Activated CD4-positive, alpha-beta T cell treated with anti-CD3 and anti-CD28 coated beads for 4 hours (primary cell): ENCODE measurements at places on chromosomes 6 and 20.

DNA sequence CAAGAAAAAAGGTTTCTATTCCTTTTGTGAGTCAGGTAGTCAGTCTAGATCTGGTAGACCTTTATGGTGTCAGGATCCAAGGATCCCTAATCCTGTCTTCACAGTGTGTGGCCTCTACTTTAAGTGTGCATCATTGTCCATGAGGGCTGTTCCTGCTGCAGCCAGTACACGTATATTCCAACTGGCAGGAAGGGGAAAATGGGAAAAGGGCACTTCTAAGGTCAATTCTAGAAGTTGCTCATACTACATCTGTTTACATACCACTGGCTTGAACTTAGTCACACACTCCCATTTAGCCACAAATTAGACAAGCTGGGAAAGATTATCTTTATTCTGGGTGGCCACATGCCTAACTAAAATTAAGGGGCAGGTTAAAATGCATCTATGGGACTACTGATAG, 9.7 kb upstream of the MMS22L start:
- no peak for DNase-seq

DNA sequence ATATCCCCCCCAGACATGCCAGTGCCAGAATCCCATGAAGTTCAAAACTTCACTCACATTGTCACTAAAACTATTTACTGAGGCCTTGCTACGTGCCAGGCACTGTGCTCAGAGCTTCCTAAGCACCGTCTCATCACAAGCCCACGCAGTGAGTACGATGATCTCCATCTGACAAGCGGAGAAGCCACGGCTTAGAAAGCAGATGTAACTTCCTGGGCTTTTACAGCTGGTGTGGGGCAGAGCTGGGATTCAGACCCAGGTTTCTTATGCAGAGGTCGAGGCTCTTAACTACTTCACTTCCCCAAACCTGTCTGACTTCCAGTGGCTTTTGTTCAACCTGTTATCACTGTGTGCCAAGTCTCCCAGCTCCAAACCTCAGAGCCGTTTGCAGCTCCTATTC, 8.3 kb downstream of the MDGA1 start:
- no peak for DNase-seq

- DNase-seq: no peak
Observed at GRCh38 chr6:81366972-81367371, 385.5 kb downstream of the TENT5A start.

DNA sequence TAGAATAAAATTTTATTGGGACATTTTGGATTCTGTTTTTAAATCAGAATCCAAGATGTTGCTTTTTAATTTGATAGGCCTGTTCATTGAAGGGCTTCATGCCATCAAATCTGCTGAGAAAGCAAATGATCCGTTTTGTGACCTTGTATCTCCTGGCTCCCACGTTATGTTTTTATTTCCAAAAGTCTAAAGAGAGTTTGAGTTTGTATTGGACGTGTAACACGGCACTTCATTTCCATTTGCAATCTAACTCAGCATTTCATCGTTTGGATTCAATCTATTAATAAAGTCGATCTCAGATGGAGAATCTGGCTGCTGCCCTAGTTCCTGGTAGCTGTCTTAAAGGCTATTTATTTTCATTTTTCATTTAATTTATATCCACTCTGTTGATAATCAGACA, 17.0 kb downstream of the KIF25 start:
- no peak for DNase-seq

GRCh38 chr6:161242779-161243693, 30.8 kb downstream of the AGPAT4 start:
- DNase-seq: no peak

DNA sequence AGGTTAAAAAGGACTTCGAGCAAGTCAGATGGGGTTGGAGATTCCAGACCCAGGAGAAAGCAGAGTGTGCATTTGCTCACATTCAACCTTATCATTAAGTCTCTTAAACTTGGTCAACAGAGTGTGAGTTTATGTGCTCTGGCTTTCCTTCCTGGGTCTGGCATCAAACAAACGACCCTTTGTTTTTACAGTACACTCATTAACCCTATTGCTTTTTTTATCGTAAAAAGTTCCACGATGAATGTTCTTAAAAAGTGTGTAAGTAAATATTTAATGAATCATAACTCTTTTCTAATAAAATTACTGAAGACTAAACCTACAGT, 2.5 kb downstream of the FYN start:
- DNase-seq: no peak

DNA sequence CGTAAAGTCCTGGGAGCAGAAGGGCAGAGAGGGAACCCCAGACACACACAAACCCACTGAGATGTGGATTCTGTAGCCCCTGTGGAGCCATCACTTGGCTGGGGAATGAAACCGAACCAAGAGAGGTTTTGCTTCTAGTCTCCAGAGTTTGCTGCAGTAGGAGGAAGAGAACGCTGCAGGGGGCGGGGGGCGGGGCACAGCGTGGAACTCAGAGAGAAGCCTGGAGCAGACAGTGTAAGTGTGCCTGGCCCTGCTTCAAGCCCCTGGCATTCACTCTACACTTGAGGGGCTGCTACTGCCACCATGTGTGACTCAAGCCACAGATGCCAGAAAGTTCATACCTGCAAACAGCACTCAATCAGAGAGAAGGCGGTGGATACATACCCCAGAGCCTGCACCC, 18.9 kb downstream of the GABRR1 start:
- DNase-seq: no peak

DNA sequence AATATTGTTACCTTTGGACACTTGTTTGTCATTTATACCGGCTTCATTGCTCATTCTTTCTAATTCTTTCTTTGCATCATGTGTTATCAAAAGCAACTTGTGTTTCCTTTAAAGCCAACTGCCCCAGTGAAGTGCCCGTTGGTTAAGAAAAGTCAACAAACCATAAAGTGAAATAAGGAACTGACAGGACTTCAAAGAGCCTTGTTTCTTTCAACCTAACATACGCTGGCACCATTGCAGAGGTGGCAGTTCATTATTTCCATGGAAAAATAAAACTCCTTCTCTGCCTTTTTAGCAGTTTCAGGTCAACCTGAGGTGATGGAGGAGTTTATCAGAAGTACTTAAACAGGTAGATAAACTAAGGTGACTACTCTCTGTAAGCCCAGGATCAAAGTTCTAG, 28.8 kb downstream of the FERMT1 start:
- no peak for DNase-seq

DNA sequence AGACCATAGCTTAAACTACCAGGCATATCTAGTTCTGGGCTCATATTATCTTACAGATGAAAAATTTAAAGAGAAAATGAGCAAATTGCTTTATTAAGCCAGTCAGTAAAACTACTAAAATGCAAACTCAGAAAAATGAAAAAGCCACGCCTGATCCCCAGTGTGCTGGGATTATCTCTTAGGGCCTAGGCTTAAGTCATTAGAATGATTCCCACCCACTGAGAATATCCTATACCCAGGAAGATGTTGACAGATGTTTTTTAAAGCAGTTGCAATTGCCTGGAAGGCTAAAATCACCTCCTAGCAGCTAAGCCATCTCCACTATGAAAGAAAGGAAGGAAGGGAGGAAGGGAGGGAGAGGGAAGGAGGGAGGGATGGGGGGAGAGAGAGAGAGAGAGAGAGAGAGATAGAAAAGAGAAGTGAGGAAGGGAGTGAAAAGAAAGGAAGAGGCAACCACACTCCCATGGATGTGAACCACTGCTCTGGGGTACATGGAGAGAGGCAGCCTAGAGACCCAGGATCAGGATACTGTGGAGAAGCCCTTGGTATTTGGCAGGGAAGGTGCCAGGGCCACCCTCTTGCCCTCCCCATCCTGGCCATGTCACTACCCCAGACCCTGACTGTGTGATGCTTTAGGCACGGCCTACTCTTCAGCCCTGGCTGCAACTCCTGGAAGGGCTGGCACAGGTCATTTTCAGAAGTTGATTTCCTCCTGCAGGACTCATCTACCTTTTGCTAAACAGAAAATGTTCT, 21.9 kb downstream of the NEDD9 start:
- no peak for DNase-seq

GRCh38 chr6:97029056-97029455, 104.5 kb downstream of the KLHL32 start:
- DNase-seq: no peak

DNA sequence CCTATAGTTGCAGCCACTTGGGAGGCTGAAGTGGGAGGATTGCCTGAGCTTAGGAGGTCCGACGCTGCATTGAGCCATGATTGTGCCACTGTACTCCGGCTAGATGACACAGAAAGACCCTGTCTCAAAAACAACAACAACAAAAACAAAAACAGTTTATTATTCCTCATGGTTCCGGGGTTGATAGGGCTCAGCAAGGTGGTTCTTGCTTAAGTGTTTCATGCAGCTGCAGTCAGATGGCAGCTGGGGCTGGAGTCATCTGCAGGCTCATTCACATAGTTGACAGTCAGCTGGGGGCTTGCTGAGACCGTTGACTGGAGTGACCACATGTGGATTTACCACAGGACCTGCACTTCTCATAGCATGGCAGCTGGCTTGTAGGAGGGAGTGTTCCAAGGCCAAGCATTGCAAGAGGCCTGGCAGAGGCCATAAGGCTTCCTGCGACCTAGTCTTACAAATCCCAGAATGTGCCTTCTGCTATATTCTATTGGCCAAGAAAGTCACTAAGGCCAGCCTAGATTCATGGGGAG, 28.9 kb upstream of the NNAT start:
- DNase-seq: no peak

DNA sequence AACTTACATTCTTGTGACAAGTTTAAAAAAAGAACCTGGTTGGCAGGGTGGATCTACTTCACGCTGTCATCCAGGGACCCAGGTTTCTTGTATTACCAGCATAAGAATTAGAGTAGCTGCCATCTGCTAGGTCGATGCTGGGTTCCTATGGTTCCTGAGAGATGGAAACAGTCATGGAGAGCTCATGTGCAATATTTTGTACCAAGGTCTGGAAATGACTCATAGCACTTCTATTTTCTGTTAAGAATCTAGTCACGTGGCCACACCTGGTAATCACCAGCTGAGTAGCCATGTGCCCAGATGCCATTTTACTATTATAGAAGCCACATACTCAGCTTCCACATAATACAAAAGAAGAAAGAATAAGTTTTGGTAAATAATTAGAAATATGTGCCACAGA, 171.3 kb downstream of the CD83 start:
- DNase-seq: no peak

DNA sequence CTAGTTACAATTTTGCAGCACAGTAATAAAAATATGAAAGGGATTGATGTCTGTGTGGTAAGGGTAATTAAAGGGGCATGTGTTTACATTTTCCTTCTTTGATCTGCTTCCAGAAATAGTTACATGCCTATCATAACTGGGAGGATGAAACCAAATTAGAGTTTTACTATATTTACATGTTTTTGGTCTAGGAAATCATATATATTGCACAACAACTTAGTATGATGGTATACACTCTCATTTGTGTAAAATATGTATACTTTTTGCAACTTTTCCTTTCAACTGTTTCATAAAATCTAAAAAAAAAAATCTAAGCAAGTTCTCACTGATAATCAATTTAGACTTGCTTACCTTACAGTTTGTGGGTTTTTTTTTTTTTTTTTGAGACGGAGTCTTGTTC, 32.2 kb downstream of the DCBLD1 start:
- DNase-seq: no peak
